ENCODE measurements at places on chromosomes 7 and 10.

- no peak for DNase-seq
These were observed 52.7 kb downstream of the PRLHR start for GRCh38 chr10:118542745-118543144.

DNA sequence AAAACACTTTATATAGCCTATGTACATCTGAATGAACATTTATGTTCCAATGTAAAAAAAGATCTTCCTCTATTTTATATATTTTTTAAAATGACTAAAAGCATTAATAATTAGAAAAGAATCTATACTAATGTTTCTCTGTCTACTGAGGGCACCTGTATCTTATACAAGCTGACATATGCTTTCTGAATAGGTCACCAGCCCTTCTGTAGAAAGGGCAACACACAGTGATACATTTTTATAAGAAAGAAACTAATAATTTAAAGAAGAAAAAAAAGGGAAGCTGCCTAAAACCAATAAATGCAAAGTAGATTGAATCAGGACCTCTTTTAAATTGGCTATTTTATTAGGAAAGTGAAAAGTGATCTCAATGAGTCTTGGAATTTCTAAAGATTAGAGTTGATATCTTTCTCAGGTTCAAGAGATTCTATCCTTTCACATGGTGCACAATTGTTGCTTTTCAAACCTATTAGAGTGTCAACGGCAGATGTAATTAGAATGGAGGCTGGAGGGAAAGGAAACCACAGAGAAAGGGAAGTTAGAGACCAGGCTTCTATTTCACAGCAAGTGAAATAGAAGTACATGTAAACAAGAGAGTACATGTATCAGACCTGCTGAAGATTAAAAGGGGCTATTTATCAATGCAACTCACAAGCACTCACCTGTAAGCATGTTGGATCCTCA lies 6.3 kb downstream of the MTPN start:
- DNase-seq: no peak

- no peak for DNase-seq
These were observed 24.7 kb upstream of the FEZF1 start for GRCh38 chr7:122329145-122329802.

GRCh38 chr10:22386503-22386902 lies 41.2 kb downstream of the SPAG6 start:
- no peak for DNase-seq

DNA sequence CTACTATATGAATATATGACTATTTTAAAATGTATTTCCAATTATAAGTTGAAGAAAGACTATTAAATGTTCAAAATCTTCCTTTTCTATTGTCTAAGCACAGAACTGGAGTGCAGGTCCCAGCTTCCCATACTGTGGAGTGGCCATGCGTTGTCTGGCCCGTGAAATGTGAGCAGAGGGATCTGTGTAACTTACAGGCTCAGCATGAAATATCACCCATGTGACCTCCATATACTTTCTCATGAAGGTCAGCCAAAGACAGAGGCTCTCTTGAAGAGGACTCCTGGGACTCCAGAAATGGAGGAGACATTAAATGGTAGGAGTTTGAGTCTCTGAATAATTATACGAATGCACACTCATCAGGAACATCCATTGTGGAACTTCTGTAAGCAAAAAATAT lies 92.4 kb upstream of the CAV2 start:
- no peak for DNase-seq

- no peak for DNase-seq
These were observed 21.7 kb downstream of the RAB18 start for GRCh38 chr10:27525819-27526218.

DNA sequence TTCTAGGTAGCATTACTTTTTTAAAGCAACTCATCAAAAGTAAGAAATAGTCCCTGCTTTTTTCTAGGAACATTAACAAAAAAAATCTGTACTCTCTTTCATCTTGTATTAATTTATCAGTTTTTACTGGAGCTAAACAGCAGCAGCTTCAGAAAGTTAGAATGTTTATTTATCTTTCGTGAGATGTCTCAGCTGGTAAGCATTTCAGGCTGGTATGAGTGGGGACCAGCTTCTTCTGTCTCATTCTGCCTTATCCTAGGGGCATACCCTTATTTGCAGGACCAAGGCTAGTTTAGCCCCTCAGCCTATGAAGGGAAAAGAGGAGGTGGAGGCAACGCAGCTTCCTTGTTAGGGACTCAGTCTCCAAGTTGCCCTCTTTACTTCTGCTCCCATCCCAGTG lies 35.1 kb downstream of the LANCL2 start:
- no peak for DNase-seq

GRCh38 chr10:35259769-35260397 lies 76.4 kb upstream of the CCNY start:
- no peak for DNase-seq

GRCh38 chr7:149818536-149818840 lies 19.7 kb upstream of the ZNF862 start:
- DNase-seq: no peak

- no peak for DNase-seq
These were observed 190.8 kb upstream of the PRKCQ start for GRCh38 chr10:6770846-6771245.

GRCh38 chr7:123398921-123399320 lies 135.5 kb downstream of the IQUB start:
- no peak for DNase-seq

DNA sequence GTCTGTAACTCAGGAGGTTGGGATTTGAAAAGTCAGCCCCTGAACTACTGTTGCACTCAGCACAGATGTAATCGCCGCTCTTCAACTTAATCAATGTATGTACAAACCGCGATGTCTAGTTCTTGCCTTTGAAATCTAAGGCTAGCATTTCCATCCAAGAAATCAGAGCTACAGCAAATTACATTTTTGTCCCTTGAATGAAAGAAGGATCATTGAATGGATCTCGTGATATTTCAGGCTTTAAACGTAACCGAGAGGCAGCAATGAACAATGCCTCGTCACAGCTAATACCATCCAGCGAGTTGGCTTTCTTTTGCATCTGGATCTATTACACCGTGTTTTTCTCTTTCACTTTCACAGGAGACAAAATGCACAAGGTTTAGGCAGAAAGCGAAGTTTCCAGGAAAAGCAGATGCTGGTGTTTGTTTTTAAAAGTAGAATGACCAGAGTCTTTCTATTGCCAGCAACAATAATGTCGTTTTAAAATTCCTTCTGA lies 5.5 kb downstream of the SKIDA1 start:
- no peak for DNase-seq

- DNase-seq: no peak
These were observed 925 bp downstream of the H2AZ2 start for GRCh38 chr7:44846816-44847508.

DNA sequence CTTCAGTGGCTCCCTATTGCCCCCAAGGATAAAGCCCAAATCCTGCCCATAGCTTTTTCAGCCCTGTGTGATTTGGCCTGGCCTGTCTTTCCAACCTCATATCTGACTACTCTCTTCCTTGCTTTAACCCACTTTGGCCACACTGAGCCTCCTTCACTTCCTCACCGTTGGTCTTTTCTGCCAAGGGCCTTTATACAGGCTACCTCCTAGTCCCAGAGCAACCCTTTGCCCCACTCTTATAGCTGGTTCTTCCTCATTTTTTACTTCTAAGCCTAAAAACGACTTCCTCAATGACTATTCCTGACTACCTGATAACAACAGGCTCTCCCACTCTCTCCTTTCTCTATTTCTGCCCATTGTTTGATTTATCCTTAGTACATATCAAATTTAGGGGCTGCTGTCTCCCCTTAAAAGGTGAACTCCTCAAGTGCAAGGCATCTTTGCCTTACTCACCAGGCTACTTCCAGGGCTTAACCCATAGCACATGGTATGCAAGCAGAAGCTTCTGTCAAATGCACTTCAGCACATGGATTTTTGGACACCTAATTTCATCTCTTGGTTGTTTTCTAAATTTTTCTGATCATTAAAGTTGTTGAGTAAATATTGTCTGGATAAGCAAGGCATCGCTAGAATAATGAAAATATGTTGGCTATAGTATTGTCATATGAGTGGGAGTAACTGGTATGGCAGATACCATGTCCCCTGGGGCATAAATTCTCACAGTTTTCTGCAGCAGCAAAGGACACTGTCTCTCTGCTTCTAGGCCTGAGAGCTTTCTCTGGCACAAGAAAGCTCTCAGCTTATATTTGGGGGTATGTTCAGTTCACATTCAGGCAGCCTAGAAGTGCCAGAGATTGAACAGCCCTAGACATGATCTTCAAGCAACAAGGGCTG lies 201.5 kb upstream of the GPR26 start:
- no peak for DNase-seq

DNA sequence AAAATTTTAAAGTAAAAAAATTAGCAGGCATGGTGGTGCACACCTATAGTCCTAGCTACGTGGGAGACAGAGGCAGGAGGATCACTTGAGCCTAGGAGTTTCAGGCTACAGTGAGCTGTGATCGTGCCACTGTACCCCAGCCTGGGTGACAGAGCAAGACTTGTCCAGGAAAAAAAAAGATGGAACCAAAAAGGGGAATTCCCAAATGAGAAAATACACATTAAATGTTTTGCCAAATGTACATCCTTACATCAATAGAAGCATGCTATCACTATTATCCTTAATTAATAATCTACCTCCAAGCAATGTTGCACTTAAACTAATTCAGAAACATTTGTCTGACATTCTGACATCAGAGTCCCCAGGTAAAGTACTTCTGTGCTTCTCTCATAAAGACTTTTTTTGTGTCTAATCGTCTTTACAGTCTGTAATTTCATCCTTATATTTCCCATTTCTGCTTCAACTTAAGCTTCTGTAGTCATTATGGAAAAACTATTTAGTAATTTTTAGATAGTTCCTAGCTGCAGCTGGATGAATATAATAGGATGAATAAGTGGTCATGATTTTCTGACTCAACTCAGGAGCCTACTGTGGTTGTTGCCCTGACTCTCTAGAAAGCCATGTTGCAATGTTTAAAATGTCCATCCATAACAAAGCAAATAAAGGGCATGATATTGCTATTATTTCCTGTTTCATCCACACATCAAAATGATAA lies 57.7 kb downstream of the MYPN start:
- no peak for DNase-seq

DNA sequence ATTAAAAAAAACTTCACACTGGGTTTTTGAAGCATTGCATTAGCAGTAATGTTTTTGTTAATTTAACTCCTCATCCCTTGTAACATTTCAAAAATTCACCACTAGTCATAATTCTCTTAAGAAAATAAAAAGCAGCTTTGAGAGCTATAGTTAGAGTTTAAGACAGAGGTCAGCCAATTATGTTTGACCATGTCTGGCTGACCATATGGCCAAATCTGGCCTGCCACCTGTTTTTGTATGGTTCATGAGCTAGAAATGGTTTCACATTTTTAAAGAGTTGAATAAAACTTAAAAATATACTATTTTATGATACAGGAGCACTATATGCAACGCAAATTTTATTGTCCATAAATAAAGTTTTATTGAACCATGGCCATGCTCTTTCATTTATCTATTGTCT lies 73.0 kb upstream of the LRRTM3 start:
- no peak for DNase-seq

- DNase-seq: no peak
These were observed 70.4 kb upstream of the MDFIC start for GRCh38 chr7:114851406-114852061.

GRCh38 chr10:65719790-65720189 lies 1206.0 kb upstream of the LRRTM3 start:
- no peak for DNase-seq

DNA sequence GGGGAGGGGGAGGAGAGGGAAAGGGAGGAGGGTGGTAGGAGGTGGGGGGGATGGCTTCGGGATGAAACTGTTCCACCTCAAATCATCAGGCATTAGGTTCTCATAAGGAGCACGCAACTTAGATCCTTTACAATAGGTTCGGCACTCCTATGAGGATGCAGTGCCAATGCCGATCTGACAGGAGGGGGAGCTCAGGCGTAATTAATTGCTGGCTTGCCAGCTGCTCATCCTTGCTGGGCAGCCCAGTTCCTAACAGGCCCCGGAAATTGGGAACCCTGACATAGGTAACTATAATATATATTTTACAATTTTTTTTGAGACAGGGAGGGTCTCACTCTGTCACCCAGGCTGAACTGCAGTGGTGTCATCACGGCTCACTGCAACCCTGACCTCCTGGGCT lies 118.8 kb upstream of the SFMBT2 start:
- no peak for DNase-seq

- DNase-seq: no peak
These were observed 171.7 kb downstream of the ADAM12 start for GRCh38 chr10:126216632-126216961.

DNA sequence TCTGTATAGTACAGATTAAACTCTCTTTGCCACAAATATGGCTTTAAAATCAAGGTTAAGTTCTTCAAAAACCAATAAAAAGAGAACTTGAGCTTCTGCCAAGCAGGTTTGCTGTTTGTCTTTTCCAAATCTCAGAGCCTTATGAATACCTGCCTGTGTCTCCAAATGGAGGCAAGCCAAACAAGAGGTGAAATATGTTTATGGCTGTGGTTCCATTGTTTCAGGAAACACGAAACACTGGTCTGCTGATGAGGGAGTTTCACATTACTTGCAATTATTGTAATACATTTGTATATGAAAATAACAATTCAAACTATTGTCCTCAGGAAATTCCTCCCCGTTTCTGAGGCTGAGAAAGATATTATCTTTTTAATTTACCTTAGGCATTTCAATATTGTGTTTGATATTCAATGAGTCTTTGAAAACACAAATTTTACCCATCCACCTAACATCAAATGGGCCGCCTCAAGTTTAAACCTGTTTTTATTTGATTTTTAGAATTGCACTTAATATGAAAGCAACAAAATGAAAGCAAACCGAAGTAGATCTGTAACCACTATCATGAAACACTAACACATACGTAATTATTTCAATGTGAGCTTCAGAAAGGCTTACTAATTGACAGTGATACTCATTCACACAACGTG lies 359.3 kb downstream of the HGF start:
- no peak for DNase-seq

- no peak for DNase-seq
These were observed 100.4 kb upstream of the MACROH2A2 start for GRCh38 chr10:69952069-69952800.

DNA sequence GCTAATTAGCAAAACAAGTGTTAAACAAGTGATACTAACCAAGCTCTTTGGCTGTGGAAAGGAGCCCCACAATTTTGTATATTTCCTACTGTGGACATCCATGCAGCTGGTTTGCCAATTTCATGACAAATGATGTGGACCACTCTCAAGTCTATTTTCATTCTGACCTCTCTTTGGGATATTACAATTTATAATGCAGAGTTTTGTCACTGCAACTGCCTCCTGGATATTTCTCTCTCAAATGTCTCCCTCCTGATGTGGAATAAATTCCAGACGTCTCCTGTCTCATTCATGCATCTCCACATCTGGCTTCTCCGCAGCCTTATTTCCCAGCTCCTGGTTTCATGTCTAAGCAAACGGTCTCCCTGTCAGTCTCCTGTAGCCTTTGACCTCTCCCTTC lies 80.6 kb upstream of the RHEB start:
- no peak for DNase-seq

GRCh38 chr7:103993551-103993950 lies 4.1 kb upstream of the RELN start:
- no peak for DNase-seq
